ENCODE measurements at places on chromosomes 16 and 17.

DNA sequence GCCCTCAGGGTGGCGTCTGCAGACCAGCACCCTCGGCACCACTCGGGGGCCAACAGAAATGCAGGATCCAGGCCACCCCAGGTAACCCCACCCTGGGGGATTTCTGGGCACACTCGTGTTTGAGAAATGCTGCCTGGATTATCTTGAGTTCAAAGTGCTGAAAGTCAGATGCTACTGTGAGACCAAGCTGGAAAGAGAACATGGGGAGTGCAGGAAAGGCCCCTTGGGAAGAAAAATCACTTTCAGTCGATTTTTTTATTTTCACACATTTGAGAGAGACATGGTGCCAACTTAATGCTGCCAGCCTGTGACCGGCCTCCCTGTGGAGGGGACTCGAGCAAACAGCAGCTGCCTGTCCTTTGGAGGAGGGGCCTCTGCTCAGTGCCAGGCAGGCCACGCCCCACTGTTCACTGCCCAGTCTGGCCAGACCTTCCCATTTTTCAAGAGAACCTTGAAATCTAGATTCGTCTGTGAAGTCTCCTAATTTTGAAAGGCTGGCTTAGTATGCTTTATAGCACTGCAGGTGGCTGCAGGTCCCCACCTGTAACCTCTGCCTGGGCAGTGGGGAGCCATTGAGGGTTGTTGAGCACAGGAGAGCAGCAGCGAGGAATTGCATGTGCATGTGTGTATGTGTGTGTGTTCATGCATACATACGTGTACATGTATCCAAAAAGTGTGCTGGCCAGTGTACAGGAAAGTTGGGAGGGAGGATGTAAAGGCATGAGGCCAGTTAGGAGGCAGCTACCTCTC is 70.7 kb upstream of the PLCG2 start:
- no peak for DNase-seq

DNA sequence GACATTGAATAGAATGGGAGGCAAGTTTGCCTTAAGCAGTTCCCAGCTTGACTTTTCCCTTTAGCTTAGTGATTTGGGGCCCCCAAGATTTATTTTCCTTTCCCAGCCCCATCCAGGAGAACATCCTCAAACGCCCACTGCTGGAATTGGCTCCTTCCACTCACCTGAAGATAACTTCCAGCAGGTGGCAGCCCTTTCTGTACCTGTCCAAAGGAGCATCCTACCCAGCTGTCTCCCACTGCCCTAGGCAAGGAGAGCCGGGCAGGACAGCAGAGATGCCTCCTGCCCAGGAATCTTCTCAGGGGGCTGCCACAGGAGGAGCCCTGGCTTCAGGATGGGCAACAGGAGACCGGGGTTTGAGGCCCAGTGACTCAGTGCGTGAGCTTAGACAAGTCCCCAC is 6.4 kb downstream of the CACNG5 start:
- DNase-seq: no peak

- peak; percentile 59 for DNase-seq
These were observed 150.0 kb downstream of the MSI2 start for GRCh38 chr17:57406131-57406980.

- peak; percentile 59 for DNase-seq
These were observed 224.9 kb downstream of the SEC14L1 start for GRCh38 chr17:77365584-77366186.

DNA sequence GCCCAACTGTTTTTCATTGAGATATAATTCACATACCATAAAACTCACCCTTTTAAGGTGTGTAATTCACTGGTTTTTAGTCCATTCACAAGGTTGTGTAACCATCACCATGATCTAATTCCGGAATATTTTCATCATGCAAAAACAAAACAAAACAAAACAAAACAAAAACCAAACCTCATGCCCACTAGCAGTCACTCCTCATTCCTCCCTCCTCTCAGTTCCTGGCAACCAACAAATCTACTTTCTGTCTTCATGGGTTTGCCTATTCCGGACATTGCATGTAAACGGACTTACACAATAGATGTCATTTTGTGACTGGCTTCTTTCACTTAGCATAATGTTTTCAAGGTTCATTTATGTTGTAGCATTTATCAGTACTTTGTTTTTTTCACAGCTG is 4.5 kb upstream of the NOD2 start:
- DNase-seq: no peak

DNA sequence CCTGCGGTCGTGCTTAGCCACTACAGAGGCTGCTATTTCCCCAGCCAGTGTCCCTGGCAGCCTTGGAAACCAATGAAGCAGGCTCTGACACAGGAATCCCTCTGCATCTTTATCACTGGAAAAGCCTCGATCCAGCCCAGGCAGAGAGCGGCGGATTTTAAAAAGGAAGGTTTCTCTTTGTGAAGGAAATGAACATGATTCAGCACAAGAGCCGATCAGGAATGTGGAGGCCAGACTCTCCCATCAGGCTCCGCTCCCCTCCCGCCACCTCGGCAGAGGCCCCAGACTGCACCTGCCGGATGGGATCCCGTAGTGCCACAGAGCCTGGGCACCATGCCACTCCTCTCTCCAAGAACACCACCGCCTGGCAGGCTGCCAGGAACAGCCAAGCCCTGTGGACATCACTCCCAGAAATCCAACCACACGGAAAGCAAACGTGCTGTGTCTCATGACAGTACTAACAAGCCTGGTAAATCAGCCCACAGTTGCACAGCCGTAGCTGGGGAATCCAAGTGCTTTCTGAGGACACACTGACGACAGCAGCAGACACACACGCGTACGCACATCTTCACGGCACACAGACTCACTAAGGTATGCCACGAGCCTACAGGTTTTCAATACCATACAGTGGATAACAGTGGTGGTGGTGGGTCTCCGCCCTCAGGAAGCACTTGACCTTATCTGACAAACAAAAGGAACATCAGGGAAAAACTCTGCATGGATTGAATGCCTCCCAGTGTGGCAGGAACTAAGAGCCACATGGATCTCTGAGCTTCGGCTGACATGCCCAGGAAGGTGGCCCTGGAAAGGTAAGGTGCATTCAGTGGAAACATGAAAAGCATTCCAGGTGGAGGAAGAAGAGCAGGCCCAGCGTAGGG is 5.4 kb downstream of the LRRC75A start:
- peak; percentile 79 for DNase-seq

- no peak for DNase-seq
These were observed 502.2 kb upstream of the ZFHX3 start for GRCh38 chr16:73549984-73550631.

DNA sequence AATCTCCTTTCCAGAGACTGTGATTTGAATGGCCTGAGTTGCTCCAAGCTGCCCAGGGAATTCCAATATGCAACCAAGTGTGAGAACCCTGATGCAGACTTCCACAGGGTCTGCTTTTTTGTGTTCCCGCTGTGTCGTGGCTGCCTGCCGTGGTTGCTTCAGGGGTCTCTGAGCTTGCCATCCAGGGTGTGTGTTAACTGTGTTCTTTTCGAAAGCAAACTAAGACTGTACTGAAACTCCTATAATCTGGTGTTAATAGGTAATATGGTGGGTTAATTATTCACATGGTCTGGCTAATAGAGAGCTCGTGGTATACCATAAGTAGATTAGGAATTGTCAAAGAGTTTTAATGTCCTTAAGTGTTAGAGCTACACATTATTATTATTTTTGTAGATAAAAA is 20.7 kb downstream of the UBN1 start:
- DNase-seq: no peak

GRCh38 chr17:45425125-45425983 is 7.3 kb downstream of the ARHGAP27 start:
- DNase-seq: no peak

DNA sequence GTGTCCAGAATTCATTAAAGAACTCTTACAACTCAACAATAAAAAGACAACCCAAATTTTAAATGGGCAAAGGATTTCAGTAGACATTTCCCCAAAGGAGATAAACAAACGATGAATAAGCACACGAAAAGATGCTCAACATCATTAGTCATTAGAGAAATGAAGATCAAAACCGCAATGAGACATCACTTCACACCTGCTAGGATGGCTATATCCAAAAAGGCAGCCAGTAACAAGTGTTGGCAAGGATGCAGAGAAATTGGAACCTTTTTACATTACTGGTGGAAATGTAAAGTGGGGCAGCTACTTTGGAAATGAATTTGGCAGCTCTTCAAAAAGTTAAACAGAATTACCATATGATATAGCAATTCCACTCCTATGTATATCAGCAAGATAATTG is 42.0 kb downstream of the PITPNM3 start:
- DNase-seq: no peak

- no peak for DNase-seq
These were observed 22.3 kb upstream of the CDC6 start for GRCh38 chr17:40265337-40265736.

- no peak for DNase-seq
These were observed 509.6 kb downstream of the CDH13 start for GRCh38 chr16:83136419-83136818.

GRCh38 chr16:78813661-78814311 is 714.3 kb downstream of the WWOX start:
- DNase-seq: no peak

GRCh38 chr17:61402978-61403800 is 3.5 kb downstream of the TBX2 start:
- DNase-seq: no peak

GRCh38 chr17:37098910-37099664 is 150.3 kb downstream of the AATF start:
- no peak for DNase-seq

DNA sequence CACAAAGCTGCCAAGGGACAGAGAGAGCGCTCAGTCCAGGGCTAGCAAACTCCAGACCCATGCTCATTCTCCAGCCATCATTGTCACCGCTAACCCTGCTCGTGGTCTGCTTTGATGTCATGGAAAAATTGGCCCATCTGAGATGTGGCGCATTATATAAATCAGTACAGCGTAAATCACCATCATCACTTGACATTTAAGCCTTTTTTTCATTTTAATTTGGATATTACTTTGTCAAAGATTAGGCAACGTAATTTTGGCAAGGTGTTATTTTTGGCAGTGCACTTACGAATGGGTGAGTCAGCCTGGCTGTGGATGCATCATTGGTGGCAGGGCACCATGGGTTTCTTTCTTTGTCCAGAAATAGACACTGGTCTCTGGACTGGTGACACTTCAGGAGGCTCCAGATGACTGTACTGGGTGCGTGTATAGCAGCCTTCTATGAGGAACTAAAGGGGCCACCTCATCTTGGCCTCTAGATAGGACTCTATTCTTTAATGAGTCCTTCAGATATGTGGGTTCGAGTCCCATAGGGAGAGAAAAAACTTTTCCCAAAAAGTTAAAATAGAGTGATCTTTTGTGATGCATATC is 166.3 kb downstream of the MSI2 start:
- no peak for DNase-seq

DNA sequence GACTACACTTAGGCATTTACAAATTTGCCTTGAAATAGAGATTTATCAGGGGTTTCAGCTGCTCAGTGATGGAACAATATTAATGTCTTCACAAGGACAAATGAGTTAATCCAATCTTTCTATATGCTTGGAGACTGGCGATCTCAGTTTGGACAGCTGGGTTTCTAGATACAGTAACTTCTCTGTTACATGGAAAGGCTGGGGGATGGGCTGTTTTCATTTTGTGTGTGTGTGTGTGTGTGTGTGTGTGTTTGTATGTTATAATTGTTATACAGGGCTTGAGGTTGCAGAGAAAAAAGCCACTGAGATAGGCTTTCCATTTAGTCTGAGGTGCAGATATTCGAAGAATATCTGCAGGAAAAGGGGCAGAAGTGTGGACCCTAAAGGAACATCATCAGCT is 359.3 kb upstream of the SALL1 start:
- DNase-seq: no peak

DNA sequence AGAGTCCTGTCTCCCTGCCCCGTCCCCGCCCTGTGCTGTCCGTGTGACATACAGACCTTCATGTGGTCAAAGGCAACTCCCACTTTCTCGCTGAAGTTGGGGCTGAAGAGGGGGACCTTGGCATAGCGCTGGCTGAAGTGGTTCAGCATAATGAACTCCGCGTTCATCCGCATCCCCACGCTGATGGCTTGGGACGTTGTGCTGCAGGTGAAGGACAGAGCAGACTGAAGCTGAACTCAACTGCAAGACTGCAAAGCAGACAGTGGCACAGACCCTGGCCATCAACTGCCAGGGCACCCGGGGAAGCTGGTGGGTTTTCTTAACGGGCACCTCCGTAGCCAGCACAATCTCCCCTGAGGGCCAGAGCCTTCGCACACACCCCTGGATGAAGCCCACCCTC is 24.2 kb downstream of the ELAC2 start:
- DNase-seq: no peak

- no peak for DNase-seq
These were observed 375 bp downstream of the SLC25A11 start for GRCh38 chr17:4939546-4939795.

GRCh38 chr17:74199306-74200092 is 4.0 kb upstream of the RPL38 start:
- peak; percentile 58 for DNase-seq

GRCh38 chr16:58102665-58103392 is 26.4 kb downstream of the CFAP20 start:
- DNase-seq: no peak

GRCh38 chr16:69243479-69243878 is 56.5 kb downstream of the SNTB2 start:
- no peak for DNase-seq
